ENCODE measurements at places on chromosomes 1 and 21.
A peak's percentile ranks its signal among the peaks of the same experiment; 100 is the strongest.

GRCh38 chr1:202694314-202694713 is 15.9 kb downstream of the SYT2 start:
- DNase-seq = no peak

GRCh38 chr1:228313536-228314277 is 92.9 kb downstream of the TRIM11 start:
- no peak for DNase-seq

- DNase-seq = no peak
These were observed 9.7 kb upstream of the COL8A2 start for GRCh38 chr1:36134505-36135329.

GRCh38 chr1:226677027-226678020 is 61.8 kb downstream of the ITPKB start:
- DNase-seq = peak; percentile 86

DNA sequence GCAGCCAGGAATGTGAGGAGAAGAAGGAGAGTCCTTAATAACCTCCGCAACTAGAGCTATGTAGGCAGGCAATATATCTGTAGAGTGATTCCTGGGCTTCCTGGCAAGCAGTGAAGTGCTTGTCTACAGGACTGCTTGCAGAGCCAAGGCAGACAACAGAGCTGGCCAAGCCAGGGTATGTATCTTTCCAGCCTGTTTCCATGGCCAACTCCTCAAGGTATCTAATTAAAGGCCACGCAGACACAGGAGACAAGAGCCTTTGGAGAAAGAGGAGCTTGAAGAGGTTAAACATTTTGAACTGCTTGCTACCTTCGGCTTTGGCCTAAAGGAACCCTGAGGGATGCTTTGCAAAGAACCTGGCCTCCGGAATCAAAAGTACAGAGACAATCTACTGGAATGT is 137.4 kb downstream of the PIGK start:
- no peak for DNase-seq

- DNase-seq = no peak
These were observed 298.3 kb downstream of the MATN1 start for GRCh38 chr1:30425046-30425445.

DNA sequence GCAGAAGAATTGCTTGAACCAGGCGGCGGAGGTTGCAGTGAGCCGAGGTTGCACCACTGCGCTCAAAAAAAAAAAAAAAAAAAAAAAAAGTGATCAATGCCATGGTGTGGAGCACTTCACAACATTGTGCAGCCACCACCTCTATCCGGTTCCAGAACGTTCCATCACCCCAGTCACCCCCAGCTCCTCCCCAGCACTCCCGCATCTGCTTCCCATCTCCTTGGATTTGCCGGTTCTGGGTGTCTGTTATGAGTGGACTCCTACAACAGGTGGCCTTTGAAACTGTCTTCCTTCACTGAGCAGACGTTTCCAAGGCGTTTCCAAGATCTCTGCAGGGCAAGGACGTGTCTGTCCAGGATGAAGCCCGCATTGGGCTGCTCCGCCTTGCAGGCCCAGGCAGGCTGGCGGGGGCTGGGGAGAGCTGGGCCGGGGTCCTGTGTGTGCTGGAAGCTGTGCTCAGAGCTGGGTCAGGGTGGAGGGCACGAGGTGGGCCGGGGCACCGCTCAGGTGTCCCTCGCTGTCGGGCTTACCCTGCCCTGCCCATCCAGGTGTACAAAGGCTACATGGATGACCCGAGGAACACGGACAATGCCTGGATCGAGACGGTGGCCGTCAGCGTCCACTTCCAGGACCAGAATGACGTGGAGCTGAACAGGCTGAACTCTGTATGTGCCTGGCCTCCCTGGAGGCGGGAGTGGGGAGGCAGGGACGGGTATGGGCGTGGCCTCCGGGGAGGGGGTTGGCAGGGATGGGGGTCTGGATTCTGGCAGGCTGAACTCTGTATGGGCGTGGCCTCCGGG is 14.9 kb upstream of the LRRC3 start:
- DNase-seq = no peak

DNA sequence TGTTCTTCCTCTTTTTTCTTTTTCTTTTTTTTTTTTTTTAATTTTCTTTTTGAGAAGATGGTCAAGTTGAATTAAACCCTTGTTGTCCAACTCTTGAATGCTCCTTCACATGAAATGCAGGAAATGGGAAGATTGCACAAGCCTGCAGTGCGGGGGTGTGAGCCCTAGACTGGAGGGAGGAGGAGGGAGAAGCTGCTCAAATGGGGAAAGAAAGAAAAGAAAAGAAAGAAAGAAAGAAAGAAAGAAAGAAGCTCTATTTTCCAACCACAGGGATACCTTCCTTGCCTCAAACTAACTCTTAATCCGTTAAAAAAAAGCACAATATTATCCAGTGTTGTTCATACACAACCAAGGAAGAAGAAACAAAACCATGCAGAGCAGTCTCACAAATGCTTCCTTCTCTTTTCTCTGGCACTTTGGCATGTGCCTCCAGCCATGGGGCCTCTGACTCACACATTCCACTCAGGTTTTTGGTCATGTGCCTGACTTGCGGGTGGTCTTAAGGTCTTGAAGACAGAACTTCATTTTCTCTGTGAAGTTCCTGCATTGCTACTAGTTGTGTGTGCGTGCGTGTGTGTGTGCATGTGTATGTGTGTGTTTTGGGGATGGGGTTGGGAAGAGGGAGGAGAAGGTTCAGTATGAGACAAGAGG is 276.1 kb downstream of the RPS6KC1 start:
- peak; percentile 45 for DNase-seq

- no peak for DNase-seq
These were observed 270.4 kb upstream of the B3GALT2 start for GRCh38 chr1:193456811-193457280.

DNA sequence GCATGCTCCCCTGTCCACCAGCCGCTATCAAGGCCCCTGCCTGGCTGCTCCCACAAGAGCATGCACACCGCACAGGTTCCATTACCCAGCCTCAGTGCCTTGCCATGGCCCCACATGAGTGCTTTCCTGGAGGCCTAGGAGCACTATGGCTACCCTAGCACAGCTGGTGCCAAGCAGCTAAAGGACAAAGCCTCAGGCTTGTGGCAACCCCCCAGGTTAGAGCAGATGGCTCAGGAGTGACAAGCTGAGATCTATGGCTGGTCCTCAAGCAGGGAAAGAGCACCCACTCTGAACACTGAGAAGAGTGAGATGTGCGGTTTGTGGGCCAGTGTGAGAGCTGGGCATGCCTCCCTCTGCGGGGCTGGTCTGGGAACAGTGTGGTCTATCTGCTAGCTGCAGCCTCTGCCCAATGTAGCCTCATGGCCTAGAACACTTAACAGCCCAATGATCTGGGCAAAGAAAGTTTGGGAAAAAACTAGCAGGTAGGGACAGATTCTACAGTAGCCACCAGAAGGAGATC is 129.8 kb downstream of the VAV3 start:
- no peak for DNase-seq

DNA sequence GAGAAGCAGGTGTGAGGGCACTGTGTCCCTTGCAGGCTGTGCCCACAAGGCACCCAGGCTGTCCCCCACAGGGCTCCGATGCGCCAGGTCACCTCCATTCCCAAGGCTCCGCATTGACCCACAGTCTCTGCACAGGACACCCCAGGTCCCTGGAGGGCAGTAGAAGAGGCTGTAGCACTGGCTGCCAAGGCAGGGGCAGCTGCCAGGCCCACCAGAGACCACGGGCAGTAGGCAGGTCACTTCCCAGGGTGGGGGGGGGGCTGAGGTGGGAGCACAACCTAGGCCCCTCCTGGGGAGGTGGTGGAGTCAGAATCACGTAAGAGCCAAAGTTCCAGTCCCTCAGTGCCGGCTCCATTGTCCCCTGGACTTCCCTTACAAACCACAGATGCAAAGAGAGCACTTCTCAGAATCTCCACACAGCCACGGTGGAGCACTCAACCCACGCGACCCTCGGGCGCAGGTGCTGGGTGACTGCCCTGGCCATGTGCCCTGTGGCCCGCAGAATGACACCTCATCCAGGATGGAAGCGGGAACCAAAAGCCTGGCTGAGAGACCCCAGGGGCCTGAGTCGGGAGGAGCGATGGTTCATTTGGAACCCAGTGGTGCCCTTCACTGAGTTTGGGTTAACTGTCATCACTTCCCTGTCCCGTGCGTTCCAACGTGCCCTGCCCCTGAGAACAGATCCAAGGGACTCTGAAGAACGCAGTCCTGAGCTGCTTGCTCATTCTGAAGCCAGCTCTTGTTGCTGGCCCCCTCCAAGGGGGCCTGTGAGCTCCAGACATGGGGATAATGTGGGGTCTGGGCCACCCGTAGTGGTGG is 69.7 kb upstream of the PDE9A start:
- DNase-seq = no peak

GRCh38 chr1:17664322-17664721 is 90.8 kb upstream of the ACTL8 start:
- no peak for DNase-seq

- no peak for DNase-seq
These were observed 382.8 kb downstream of the AMY1C start for GRCh38 chr1:104132382-104132973.

- DNase-seq = no peak
These were observed 21.1 kb upstream of the GPR157 start for GRCh38 chr1:9149837-9150581.

DNA sequence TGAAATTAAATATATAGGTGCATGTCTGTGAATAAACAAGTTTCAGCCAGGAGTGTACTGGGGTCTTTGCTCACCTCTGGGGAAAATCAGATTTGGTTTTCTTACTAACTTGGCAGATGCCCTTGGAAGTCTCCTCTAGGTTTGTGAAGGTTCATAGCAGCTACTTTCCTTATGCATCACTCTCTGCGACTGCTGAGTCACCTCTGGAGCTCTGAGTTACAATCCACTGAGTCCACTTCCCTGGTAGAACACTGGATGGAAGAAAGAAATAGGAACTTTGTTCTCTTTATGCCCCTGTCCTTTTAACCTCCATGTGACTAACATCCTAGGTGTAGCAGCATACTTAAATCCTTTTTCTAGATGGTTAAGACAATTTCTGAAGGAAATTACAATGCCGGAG is 4.4 kb upstream of the FASLG start:
- peak; percentile 39 for DNase-seq
